Fibroblast of skin of back (primary cell): ENCODE measurements at places on chromosomes 2 and 18.
A peak's percentile ranks its signal among the peaks of the same experiment; 100 is the strongest.

DNA sequence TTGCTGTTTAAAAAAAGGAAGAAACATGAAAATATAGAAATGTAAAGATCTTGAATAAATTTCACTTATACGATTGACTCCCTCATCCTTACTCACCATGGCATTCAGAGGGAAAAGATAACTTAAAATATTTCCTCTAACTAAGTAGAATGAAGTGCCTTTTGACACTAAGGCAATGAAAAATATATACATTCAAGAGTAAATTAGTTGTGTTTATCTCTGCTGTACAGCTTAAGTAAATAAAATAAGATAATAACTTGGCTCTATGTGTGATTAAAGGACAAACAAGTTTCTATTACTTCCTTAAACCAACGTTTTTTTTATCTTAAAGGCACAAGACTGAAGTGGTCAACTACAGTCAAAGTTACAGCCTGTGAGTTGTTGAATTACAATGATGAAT is 142.3 kb upstream of the LRRTM4 start:
- no peak for DNase-seq

DNA sequence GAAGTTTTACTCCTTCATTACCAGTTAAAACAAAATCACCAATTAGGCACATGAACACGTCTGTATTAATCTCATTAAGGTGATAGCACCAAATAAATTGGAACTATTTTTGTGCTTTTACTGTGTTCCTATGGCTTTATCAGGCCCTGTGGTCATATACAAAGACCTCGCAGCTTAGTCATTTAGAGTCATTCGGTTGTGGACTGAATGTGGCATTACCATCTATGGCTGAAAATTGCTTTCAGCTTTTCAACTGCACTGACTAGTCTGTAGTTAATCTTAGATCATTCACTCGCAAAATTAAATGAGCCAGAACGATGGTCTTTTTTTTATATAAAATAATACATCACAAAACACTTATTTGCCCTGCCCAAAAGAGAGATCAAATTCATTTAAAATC is 601.7 kb downstream of the NR4A2 start:
- no peak for DNase-seq

DNA sequence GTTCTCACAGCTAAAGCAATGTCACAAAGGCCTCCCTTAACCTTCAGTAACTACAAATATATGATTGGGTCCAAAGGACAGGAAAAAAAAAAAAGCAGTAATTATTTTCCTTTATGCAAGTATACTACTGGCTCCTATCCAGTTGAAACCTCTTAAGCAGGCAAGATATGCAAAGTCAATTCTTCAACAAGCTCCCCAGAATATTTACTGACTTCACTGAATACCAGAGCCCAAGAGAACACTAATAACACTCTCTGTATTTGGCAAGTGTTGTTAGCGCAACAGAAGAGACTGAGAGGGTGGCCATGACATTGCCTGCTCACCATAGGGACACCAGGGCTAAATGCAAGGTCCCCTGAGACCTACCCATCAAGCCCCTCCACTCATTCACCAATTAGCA is 74.5 kb downstream of the AP1S3 start:
- DNase-seq, result peak; percentile 12

DNA sequence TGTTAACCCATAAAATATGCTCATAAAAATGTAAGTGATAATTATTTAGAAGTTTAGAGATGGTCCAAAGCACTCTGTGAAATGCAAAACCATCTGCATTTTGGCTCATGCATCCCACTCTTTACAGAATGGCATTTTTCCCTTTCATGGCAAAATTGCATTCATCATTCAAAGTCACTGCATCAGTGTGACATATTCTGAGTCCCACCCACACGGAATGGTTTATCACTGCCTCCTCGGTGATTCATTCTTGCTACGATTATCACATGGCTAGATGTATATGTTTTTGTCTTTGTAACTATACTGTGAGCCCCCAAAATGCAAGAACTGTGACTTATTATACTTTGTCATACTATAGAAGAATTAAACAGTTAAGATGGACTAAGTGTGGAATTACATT is 293.0 kb downstream of the LRATD1 start:
- DNase-seq, result no peak

GRCh38 chr2:239820836-239821693 is 204.1 kb downstream of the NDUFA10 start:
- no peak for DNase-seq

- peak; percentile 45 for DNase-seq
Observed at GRCh38 chr2:96554293-96555145, 18.0 kb downstream of the ARID5A start.

- peak; percentile 55 for DNase-seq
Observed at GRCh38 chr18:11322006-11322405, 172.6 kb upstream of the PIEZO2 start.

GRCh38 chr2:48277153-48277552 is 252.8 kb upstream of the STON1 start:
- DNase-seq, result no peak

GRCh38 chr2:120647487-120647886 is 88.2 kb upstream of the GLI2 start:
- DNase-seq, result peak; percentile 94

- no peak for DNase-seq
Observed at GRCh38 chr2:75729861-75730260, 19.1 kb upstream of the GCFC2 start.

DNA sequence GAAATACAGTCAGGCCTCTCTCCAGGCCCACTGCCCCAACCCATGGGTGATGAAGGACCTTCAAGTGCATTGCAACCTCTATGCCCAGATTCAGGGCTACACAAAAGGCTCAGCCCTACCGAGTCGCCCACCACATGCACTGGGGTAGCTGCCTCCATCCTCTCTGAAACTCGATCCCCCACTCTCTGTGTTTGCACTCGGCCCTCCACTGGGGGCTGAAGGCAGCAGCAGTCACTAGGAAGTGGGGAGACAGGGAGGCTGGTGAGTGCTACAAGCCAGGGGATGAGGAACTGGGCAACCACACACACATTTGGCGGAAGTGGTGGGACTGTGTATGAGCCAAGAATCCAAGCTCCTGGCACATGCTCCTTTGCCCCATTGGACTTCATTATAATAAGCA is 94.6 kb downstream of the CERS6 start:
- DNase-seq, result no peak

DNA sequence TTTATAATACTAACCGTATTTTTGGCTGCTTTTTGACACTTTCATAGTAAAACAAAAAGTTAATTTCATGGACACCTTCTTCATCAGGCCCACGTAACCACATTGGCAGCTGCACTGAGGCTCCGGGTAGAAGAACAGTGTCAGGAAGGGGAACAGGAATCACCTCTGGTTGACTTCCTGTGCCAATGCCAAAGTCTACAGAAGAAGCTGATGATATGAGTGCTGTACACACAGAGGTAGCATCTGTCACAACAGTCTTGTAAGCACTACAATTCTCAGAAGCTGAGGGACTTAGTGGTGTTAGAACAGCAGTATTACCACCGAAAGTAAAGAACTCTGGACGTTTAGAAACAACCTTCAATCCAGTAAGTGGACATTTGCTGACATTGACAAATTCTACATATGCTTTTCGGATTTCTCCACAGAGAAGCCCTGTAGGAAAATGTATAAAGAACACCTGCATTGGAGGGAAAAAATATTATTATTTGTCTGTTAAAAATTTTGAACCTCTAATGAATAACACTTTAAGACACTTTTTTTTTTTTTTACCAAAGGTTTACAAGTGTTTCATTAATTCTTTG is 85.3 kb downstream of the TRAPPC8 start:
- no peak for DNase-seq

- no peak for DNase-seq
Observed at GRCh38 chr18:58586269-58586668, 42.6 kb downstream of the ALPK2 start.

DNA sequence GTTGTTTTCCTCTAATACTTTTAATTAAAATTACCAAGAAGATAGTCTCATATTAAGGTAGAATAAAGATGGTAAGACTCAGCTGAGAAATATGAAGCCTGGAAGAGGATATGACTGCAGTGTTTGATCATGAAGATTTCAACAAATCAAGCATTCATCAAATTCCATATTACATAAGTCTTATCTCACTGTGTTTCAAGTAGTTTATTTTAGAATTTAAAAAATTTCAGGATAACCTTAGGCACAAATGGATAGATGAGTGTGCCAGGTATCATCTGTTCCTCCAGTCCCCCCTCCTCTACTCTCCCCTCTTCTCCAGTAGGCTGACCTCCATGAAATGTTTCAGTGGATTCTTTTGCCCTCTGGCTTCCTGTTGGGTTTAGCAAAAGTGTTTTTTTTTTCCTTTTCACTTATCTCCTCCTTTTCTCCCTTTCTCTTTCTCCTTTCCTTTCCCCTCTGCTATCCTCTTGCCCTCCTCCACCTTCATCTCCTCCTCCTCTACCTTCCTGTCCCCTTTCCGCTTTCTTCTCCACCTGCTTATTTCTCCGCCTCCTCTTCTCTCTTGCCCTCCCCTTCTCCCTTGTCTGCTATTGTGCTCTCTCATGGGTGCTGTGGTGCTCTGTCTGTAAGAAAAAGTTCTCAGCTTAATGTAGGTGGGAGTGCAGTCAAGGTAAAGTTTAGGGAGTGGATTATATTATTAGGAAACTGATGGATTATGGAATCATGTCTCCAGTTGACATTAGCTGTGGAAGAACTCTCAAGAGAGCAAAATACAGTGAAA is 72.8 kb downstream of the ABI2 start:
- peak; percentile 40 for DNase-seq

DNA sequence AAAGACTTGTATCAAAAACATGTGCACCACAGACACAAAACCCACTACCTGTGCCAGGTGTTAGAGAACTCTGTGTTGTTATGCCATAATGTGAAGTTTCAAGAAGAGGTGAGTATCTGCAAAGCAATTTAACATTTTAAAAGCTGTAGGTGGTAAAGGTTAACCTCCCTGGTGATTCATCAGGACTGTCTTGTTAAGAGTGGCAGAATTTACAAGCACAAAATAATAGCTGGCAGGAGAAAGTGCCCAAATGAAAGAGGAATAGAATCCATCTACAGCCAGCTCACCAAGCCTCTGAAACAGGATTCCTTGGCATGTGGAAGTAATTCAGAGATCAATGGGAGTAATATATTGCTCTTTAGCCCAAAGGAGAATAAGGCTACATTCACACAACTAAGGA is 230.7 kb downstream of the AFF3 start:
- no peak for DNase-seq

DNA sequence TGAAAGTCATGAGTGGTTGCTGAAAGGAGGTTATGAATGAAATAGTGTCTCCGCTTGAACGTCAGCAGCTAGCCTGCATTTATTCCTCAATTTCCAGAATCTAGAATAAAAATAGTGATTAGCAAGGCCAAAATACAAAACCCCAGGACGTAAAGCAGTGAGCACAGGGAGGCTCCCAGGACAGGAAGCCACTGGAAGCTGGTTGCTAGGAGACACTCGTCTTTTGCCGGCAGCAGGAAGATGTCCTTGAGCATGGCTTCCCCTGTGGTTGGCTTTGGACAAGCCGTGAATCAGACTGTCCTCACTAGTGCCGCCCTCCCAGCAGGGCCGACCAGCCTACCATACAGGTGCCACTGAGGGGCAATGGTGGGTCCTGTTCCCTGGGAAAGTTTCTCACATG is 374.4 kb downstream of the MTX2 start:
- DNase-seq, result peak; percentile 72

GRCh38 chr18:62300359-62300963 is 24.6 kb upstream of the TNFRSF11A start:
- DNase-seq, result no peak

GRCh38 chr2:71689968-71690834 is 236.8 kb downstream of the DYSF start:
- peak; percentile 33 for DNase-seq

DNA sequence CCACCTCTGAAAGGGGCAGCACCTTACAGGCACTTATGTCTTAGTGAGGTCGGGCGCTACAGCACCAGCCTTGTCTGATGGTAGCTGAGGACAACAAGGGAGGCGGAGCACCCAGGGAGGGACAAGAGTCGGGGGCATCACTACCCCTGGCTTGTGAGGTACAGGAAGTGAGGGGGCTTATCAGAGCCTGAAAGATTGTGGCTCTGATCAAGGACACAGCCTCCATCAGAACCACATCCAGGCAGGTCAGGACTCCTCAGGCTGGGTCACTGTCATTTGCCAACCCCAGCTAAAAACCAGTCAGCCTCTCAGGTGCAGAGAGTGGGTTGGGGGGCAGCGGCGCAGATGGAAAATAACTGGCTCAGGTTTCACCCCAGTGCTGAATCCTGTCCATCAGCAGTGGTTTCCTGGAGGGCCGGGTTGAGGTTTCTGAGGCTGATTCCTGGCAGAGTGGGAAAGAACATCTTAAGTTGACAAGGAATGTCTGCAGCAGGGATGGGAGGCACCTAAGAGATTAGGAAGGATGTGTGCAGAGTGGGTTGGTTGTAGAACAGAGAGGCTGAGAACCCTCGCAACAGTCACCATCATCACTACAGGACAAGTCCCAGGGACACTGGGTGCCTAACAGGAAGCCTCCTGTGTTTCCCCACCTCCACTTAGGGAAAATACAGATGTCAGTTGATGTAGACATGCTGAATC is 45.3 kb downstream of the FBLN7 start:
- DNase-seq, result no peak

- DNase-seq, result peak; percentile 46
Observed at GRCh38 chr2:146661473-146662096, 1183.2 kb upstream of the ACVR2A start.

DNA sequence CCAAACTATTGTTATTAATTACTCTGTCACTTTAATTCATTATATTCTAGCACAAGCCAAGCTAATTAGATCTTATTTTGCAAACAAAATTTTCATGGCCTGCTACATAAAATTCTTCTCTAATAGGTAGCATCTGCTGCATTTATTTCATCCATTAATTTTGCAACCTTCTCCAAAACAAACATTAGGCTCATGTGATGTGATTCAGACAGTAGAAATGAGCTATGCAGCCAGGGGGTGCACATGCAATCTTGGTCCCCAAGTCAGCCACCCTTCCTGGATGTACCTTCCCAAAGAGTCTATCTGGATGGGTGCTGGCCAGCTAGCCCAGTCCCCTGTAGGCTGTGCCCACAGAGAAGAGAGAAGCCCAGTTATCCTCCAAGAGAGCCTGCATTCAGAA is 242.1 kb upstream of the OSR1 start:
- no peak for DNase-seq
